ENCODE measurements at places on chromosomes 5 and 9.

GRCh38 chr9:33908749-33909148 lies 91.8 kb downstream of the UBE2R2 start:
- DNase-seq: no peak

GRCh38 chr9:78187763-78188484 lies 48.0 kb upstream of the CEP78 start:
- no peak for DNase-seq

DNA sequence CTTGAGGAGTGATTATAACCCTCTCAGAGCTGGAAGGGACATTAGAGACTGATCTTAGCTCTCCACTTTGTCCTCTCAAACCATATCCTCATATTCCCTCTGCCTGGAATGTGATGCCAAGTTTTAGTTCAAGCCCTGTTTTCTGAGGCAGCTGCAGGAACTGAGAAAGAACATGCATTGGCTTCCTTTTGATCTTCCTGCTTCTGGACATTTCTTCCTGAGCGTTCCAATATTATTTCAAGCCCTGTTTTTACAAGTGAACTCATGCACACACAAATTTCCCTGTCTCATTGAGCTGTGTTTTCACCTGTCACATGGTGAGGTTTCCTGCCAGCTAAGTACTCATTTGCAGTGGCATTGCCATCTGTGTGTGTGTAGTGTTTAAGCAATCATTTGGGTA lies 17.0 kb downstream of the FOCAD start:
- DNase-seq: no peak

GRCh38 chr5:1137567-1138444 lies 25.9 kb upstream of the SLC12A7 start:
- DNase-seq: no peak

GRCh38 chr9:1048811-1049210 lies 1.3 kb upstream of the DMRT2 start:
- no peak for DNase-seq

- no peak for DNase-seq
Measured at GRCh38 chr5:67268231-67269021, 71.8 kb upstream of the CD180 start.

- no peak for DNase-seq
Measured at GRCh38 chr9:128011071-128011817, 30.5 kb upstream of the EEIG1 start.

DNA sequence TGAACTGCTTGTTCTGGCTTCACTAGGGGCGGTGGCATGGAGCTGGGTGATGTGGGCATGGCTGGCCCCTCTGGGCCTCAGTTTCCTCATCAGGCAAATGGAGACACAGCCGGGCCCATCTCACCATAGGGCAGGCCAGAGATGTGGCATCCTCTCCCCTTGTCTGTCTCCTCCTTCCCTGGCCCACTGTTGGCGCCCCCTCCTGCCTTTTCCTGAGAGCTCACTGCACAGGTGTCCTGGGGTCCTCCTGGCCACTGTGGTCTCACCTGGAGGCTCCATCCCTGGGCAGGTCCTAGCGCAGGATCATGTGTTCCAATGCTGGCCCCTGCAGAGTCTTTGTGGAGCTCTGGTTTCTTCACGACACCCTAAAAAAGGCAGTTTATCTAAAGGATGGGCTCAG lies 53.5 kb downstream of the NEK6 start:
- DNase-seq: no peak

DNA sequence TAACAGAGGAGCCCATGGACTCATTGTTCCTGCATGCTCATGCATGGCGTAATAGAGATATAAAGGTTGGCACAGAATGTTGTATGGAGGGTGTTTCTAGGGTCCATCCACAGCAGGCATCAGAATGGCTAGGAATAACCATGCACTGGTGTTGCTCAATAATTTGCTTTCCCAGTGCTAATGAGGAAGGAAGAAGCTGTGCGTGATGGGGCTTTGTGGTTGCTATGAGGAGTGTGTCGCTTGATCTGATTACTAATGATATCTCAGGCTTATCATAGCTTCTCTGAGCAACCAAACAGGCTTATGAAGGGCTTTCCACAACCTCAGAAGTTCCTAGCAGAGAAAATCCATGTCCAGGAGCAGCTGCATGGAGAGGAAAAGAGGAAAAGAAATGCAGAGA lies 151.3 kb upstream of the TRPC7 start:
- DNase-seq: no peak

- DNase-seq: no peak
Measured at GRCh38 chr9:121604242-121604641, 47.2 kb upstream of the DAB2IP start.

GRCh38 chr5:43569236-43569746 lies 12.4 kb upstream of the PAIP1 start:
- no peak for DNase-seq

DNA sequence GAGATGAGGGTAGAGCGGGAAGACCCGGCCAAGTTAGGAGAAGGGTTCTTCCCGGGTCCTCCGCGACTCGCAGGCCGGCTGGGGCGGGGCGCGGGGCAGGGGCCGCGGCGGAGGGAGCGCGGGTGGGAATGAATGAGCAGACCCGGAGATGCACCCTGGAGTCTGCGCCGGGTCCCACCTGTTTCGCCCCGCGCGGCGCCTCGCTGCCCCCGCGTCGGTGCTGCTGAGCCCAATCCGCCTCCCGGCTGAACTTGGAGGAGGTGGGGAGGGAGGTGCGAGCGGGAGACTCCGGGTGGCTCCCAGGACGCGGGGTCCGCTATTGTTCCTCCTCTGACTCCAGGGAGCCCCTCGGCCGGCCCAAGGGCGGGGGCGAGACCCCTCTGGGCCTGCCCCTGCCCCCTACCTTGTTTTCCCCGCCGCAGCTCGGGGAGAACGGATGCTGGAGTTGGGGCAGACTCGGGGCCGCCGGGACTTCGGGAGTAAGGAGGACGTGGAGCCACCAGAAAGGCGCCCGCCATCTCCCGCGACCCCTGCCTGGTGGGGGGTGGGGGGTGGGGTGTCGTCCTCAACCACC lies 659 bp downstream of the RAI14 start:
- DNase-seq: peak; percentile 39

- no peak for DNase-seq
Measured at GRCh38 chr5:174376056-174376455, 330.6 kb downstream of the NSG2 start.

- no peak for DNase-seq
Measured at GRCh38 chr9:137302449-137303150, 529 bp upstream of the NRARP start.

GRCh38 chr5:10532421-10532820 lies 31.4 kb upstream of the ANKRD33B start:
- DNase-seq: no peak

GRCh38 chr5:34484216-34484920 lies 171.8 kb upstream of the RAI14 start:
- DNase-seq: no peak

DNA sequence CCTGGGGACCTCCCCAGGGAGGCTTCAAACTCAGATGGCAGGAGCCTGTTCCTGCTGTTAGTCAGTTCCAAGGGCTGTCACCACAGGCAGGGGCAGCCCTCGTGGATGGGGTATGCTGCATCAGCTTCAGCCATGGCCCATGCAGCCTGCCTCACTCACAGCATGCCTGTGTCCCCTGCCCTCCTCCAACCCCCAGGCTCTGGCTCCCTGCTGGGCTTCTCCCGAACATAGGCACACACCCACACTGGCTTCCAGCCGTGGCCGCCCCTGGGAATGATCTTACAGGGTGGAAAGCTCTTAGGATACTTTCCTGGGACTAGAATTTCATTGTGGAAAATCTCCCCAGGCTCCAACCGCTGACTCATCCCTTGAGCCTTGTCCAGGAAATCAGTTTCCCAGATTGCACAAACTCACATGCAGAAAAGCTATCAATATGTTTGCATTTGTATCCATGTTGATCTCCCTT lies 163.8 kb downstream of the SEC61B start:
- no peak for DNase-seq

DNA sequence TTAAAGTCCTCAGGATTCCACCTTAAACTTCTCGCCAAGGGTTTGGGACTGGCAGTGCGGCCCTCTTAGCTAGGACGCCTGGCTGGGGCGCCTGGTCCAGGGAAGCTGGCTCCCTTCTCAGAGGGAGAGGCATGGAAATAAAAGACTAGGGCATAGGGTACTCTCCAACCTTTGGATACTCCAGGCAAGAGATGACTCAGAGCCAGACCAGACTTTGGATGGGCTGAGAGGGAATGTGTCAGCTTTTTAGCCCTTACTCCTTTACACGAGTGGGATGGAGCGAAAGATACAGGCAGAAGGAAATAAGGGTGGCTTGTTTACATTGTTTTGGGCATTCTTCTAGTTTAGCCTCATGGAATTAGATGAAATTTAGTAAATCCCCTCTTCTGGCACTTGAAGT lies 48.2 kb downstream of the IL31RA start:
- no peak for DNase-seq
